A673 (cell line): ENCODE measurements at places on chromosomes 12 and 14.

DNA sequence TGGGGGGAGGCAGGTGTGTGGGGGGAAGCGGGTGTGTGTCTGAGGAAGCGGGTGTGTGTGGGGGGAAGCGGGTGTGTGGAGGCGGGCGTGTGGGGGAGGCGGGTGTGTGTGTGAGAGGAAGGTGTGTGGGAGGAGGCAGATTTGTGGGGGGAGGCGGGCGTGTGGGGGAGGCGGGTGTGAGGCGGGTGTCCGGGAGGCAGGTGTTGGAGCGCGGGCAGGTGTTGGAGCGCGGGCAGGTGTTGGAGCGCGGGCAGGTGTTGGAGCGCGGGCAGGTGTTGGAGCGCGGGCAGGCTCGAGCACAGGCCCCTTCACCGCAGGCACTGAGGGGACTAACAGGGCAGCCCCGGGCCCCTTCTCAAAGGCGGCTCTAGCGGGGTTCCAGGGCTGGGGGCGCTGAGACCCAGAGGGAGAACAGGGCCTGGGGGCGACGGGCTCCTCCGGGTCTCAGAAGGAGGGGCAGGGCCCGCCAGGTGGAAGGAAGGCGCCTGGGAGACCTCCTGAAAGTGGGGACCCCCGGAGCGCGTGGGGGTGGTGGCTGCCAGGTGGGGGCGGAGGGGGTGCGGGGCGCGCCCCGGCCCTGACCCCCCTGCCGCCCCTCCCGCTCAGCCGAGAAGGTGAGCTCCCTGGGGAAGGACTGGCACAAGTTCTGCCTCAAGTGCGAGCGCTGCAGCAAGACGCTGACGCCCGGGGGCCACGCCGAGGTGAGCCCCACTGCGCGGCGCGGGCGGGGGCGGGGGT, 3.2 kb downstream of the CRIP2 start:
- peak; percentile 56 for DNase-seq

DNA sequence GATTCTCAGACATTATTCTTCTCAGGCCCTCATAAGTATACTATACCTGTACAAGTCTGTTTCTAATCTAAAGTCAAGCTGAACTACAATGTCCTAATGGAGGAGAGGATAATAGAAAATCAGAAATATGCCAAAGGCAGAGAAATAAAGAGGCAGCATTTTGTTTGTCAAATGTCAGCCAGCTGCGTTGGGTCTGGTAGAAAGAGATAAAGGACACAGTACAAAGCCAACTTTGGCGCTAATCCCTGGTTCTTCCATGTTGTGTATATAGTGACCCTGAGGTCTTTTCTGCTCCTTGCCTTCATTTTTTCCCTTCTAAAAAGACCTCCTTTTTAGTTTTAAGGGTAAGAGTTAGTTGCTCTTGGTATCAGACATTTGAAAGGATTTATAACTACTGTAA, 103.1 kb downstream of the PRICKLE1 start:
- no peak for DNase-seq

- no peak for DNase-seq
Observed at GRCh38 chr14:68707482-68707881, 85.4 kb downstream of the ZFP36L1 start.

DNA sequence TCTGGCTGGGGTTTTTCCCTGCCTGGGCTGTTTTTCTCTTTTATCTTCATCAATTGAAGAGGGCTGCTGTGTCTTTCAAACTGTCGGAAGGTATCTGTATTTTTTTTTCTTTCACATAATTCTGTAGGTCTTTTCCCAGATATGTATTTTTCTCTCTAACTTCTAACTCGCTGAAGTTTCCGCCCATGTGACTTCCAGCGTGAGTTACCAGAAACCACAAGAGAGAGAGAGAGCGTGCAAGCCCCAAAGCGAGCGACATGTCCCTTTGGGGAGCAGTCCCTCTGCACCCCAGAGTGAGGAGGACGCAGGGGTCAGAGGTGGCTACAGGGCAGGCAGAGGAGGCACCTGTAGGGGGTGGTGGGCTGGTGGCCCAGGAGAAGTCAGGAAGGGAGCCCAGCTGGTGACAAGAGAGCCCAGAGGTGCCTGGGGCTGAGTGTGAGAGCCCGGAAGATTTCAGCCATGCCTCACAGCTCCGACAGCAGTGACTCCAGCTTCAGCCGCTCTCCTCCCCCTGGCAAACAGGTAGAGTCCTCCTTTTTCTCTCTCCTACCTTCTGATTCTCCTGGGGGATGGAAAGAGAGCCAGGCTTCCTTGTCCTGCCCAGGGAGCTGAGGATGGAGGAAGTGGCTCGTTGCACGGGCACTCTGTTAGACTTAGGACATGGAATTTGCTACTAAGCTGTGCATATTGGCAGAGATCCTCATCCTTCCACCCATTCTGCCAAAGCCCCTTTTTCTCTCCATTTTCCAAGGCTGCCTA, at the start of gene BATF:
Gene BATF (plus strand): TSS at position 246 of the 759 bp plus-strand sequence. CDS start 214 bp downstream, at position 460.
- no peak for DNase-seq

DNA sequence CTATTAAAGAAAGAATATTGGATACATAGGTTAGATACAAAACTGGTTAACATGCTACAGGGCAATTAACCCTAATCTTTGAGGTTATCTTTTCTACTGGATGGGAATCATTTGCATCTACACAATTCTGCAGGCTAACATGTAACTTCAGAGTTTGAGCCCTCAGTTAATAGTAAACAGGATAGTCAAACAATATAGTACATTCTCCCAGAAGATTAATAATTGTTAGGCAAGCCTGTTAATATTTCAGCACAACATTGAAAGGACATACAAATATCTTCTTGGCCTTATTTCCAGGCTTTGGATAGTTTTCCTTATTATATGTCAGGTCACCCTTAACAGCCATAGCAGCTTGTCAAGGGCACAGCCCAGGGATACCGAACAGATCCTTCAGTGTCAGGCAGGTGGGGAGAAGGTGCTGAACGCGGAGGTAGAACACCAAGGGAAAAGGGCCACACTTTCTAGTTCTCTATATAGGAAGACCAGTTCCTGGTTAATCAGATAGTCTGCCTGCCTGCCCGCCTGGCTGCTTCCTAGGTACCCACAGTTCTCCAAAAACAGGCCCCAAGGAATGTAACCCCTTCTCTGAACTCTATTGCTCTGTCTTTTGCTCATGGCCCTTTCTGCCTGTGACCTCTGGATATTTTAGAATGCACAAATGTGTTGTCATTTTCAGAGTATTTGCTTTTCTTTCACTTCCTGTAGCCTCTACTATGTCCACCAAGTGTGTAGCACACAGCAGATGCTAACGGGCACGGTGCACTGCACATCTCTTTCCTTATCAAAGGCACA, 256.0 kb downstream of the PCNX1 start:
- DNase-seq: no peak

DNA sequence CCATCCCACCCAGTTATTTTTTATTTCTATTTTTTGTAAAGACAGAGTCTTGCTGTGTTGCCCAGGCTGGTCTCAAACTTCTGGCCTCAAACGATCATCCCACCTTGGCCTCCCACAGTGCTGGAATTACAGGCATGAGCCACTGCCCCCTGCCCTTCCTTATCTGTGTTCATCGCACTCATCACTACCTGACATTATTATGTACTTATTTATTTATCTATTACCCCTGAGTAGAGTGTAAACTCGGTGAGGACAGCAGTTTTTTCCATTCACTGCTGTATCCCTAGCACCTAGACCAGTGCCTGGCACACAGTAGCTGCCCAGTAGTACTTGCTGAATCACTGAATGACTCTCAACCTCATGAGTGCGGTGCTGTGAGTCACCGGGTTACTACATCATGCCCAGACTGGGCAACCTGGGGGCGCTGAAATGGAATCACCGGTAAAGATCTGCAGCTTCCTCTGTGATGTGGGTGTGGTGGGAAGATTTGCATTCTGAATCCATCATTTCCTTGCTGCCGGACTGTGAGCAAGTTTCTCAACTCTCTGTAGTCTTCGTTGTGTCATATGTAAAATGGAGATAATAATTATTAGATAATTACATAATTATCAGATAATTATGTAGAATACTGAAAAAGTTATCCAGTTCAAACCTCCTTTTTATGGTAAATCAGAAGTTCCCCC, 81.9 kb upstream of the USP44 start:
- peak; percentile 58 for DNase-seq

DNA sequence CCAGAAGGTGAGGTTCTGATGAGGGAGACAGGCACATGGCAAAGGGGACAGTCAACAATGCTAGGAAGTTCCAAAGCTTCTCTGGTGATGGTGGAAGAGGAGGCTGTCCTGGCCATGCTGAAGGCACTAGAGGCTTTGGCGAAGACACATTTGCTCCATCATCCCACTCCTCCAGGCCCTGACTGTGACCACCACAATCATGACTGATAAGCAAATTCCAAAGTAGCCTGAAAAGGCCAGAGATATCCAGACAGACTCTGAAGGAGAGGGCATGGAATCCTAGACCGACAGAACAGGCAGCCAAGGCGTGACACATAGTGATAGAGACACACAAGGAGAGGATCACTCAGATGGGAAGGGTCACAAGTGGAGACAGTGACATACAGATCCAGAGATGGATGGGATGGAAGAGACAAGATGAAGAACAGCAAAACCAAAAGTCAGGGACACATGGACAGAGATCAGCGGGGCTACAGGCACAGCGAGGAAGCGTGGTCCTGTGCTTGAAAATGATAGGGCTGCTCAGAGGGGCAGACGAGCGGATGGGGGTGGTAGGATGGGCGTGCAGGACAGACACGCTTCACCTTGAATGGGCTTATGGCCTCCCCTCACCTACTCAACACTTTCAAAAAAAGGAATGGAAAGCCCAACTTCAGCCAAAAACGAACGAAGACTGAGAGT, 1.3 kb downstream of the ZFHX2 start:
- no peak for DNase-seq

DNA sequence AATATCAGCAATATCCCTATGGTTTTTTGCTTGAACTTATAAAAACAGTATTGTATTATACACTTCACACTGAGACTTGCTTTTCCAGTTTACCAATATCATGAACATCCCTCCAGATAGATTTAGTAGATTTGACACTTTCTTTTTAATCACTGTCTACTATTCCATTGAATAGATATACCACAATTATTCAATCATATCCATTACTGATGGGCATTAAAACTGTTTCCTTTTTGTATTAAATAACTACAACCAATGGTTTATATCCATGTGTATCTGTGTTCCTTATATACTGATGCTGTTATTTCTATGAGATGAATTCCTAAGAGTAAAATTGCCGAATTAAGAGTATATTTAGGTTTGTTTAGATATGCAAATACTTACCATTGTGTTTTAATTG, 13.0 kb upstream of the DHRS7 start:
- DNase-seq: no peak

- DNase-seq: peak; percentile 4
Observed at GRCh38 chr12:66744956-66745383, 66.1 kb upstream of the GRIP1 start.

DNA sequence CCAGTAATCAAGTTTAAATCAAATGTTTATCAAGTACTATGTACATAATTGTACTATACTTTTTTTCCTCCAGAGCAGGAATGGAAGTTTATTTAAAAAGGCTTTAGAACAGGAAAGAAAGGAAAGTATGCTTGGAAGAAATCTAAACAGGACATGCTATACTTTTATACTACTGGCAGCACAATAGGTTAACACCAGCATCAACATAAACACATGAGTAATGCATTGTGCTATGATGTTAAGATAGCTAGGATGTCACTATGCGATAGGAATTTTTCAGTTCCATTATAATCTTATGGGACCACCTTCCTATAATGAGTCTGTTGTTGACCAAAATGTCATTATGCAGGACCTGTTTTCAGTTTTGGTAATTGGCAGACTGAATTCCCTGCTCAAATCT, 41.5 kb upstream of the ANKS1B start:
- no peak for DNase-seq
